ENCODE measurements at places on chromosomes 5 and 9.

DNA sequence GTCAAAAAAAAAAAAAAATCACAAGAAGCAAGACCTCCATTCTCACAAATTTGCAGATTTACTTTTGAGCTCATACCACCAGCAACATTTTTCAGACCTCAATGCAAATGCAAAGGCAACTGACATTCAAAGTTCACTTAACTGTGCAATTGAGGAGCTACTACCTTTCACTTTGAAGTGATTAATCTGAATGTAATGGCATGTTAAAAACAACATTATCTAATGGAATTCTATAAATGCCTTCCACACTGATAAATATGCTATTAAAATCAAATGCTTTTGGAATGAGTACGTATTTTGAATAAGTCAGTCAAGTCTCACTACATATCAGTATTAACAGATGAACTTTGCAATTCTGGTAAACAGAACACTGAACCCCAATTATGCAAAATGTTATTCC, 32.3 kb downstream of the UBQLN1 start:
- no peak for DNase-seq

DNA sequence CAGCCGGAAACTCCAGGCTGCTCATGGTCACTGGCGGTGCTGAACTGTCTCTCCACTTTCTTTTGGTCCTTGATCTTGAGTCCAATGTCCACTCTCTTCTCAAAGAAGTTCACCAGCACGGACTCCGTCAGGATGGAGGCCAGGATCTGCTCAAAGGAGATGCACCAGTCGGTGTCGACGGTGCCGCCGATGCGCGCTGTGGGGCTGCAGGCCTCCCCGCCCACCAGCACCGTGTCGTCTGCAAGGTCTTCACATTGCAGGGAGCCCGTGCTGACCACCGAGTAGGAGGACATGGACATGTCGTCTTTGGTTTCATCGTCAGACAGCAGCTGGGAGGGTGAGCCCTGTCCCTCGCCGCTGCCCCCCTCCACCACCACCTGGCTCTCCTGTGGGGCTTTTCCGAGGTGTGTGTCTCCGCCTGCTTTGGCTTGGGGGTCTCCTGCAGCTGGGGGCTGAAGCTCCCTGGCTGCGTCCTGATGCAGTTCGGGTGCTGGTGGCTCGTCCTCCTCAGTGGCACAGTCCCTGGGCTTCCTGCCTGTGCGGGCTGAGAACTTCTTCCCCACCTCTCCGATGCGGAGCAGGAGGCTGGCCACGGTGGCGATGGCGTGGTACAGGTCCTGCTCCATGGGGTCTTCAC, 5.0 kb upstream of the MRNIP start:
- DNase-seq, result no peak

- no peak for DNase-seq
Measured at GRCh38 chr9:108910914-108911313, 23.0 kb downstream of the ELP1 start.

DNA sequence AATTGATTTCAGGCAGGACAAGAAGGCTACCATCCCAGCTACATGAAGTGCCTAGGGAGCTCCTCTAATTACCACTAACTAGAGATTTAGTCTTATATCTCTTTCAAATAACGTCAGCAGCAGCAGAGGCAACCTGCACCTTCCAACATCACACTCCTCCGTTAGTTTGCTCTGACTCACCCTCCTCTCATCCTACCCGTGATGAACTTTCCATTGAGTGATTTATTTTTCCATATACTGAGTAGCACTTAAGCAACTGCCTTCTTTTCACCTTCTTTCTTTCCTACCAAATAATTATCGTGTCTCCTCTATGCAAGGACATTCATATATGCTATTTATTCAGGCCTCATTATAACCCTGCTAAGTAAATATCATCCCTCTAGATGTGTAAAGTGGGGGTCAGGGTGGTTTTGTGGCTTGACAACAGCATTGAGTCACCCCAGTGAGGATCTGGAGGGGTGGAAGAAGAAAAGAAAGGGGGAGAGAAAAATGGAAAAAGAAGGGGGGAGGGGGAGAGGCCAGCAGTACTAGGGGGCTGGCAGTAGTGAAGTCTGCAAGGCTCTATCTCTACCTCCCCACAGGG, 64.6 kb upstream of the CAST start:
- DNase-seq, result no peak
